Daoy (cell line): ENCODE measurements at places on chromosomes 12 and 14. TPM values are rescaled to one million over a fixed set of nuclear protein-coding genes. Genes with fewer than 3 reads are reported as not detected.

The CELA1 gene
- total RNA-seq = not detected in 2 replicates

The SETD1B gene
- 2.3 and 2.6 TPM in 2 replicates for total RNA-seq

The KRT83 gene
- total RNA-seq = not detected in 2 replicates

The ENO2 gene
- total RNA-seq = 9.0 and 13.4 TPM in 2 replicates

The KRT82 gene
- total RNA-seq = not detected in 2 replicates

The RBP5 gene
- total RNA-seq = 0.46 TPM in 1 of 2 replicates, not detected in the other

The TEAD4 gene
- 18.4 and 27.3 TPM in 2 replicates for total RNA-seq

The NFE2 gene
- not detected in 2 replicates for total RNA-seq

The PGF gene
- total RNA-seq = 4.4 and 8.0 TPM in 2 replicates

The SLC5A8 gene
- not detected in 2 replicates for total RNA-seq

The CCDC175 gene
- 0.12 TPM in 1 of 2 replicates, not detected in the other for total RNA-seq

The CPNE6 gene
- not detected in 2 replicates for total RNA-seq

The CACNA2D4 gene
- total RNA-seq = 0.74 TPM in 1 of 2 replicates, not detected in the other

The PLCZ1 gene
- not detected in 2 replicates for total RNA-seq

The ARHGDIB gene
- 308 and 347 TPM in 2 replicates for total RNA-seq

The HCFC2 gene
- total RNA-seq = 10.3 and 15.1 TPM in 2 replicates

The ASPG gene
- not detected in 2 replicates for total RNA-seq

The IRAK3 gene
- total RNA-seq = 0.09 and 0.17 TPM in 2 replicates

The TSFM gene
- total RNA-seq = 38.2 and 48.9 TPM in 2 replicates

The DACT1 gene
- total RNA-seq = 18.3 and 19.8 TPM in 2 replicates

The OR4E2 gene
- total RNA-seq = not detected in 2 replicates

The PLA2G1B gene
- not detected in 2 replicates for total RNA-seq

The CLEC9A gene
- total RNA-seq = not detected in 2 replicates

The SUDS3 gene
- total RNA-seq = 38.0 and 60.2 TPM in 2 replicates

The NRDE2 gene
- total RNA-seq = 7.5 and 8.9 TPM in 2 replicates

The IGFBP6 gene
- total RNA-seq = 53.5 and 68.5 TPM in 2 replicates

The SERPINA6 gene
- total RNA-seq = 0.91 and 4.1 TPM in 2 replicates

The OR6C2 gene
- total RNA-seq = not detected in 2 replicates
